Cardiac atrium fibroblast (primary cell): ENCODE measurements at places on chromosomes 6 and 20. TPM values are rescaled to one million over a fixed set of nuclear protein-coding genes. Genes with fewer than 3 reads are reported as not detected.

CST9L gene
- not detected in 2 replicates for total RNA-seq

TDP2 gene
- total RNA-seq = 13.4 and 16.4 TPM in 2 replicates

MUCL3 gene
- not detected in 2 replicates for total RNA-seq

ZSCAN12 gene
- total RNA-seq = 1.3 and 2.0 TPM in 2 replicates

WFDC5 gene
- total RNA-seq = not detected in 2 replicates

CST5 gene
- total RNA-seq = not detected in 2 replicates

SIRPG gene
- not detected in 2 replicates for total RNA-seq

RNF217 gene
- total RNA-seq = 7.8 and 9.7 TPM in 2 replicates

FAM209A gene
- total RNA-seq = not detected in 2 replicates
